AG09319 (cell line): ENCODE measurements at places on chromosomes 1 and 21.

GRCh38 chr1:106268070-106268469 lies 788.4 kb upstream of the PRMT6 start:
- no peak for DNase-seq

- DNase-seq = no peak
Observed at GRCh38 chr1:200128081-200128480, 100.6 kb downstream of the NR5A2 start.

GRCh38 chr1:247324923-247325322 lies 6.7 kb downstream of the ZNF496 start:
- no peak for DNase-seq

- DNase-seq = no peak
Observed at GRCh38 chr1:39187275-39188046, 17.0 kb upstream of the MACF1 start.

- no peak for DNase-seq
Observed at GRCh38 chr1:242454262-242455051, 70.0 kb downstream of the PLD5 start.

DNA sequence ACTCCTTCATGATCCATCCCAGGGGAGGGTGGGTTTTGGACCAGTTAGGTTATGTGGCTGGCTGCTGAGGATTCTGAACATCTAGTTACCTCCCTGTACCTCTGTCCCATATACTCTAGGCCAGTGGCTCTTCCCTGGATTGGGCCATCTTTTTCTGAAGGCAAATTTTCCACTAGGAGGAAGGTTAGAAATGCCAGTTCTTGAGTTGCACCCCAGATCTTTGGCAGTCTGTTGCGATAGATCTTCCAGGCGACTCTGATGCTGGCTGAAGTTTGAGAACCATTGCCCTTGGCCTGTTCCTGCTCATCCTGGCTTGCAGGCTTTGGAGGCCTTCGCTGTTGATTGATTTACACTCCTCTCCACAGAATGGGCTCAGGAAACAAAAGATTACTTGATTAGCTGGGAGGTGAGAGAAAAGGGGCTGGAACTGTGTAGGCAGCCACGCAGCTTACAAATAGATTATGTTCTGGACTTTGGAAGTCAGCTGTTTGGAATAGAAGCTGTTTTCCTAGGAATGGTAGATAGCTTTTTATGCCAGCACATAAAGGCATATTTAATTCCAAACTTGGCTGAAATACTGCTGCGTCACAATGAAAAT lies 110.1 kb downstream of the MRPS6 start:
- DNase-seq = no peak

GRCh38 chr21:14683063-14683462 lies 136.9 kb upstream of the SAMSN1 start:
- DNase-seq = no peak

DNA sequence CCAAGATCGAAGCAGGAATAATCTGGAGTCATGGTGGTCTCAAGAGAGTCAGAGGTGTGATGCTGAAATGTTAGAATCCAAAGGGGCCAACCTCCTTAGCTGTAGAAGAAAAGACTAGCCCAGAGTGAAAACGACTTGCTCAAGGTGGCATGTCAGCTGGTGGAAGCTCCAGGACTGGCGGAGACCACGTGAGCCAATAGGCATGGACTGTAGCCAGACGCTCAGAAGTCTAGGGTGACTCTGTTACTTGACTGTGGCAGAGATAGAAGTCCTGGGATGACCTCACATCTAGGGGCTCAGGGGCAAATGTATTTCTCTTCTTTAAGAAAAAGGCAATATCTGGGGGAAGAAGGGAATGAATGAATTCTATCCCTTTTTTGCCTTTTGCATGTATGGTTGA lies 267.4 kb downstream of the ATG4C start:
- no peak for DNase-seq

DNA sequence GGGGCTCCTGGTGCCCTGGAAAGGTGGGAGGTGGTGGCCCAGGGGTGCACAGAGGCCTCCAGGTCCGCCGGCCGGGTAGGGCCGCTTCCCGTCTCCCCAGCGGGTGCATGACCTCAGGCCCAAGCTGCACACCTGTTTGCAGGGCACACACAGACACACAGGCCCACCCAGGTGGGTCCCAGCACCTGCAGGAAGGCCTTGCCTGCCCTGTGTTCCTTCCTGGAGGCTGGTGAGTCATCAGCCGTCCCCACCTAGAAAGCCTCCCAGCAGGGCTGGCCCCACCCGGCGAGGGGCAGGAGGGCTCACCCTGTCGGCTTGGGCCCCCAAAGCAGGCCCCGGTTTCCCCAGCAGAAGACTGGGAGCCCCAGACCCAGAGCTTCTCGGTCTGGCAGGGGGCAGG lies 23.6 kb upstream of the TTLL10 start:
- DNase-seq = no peak

DNA sequence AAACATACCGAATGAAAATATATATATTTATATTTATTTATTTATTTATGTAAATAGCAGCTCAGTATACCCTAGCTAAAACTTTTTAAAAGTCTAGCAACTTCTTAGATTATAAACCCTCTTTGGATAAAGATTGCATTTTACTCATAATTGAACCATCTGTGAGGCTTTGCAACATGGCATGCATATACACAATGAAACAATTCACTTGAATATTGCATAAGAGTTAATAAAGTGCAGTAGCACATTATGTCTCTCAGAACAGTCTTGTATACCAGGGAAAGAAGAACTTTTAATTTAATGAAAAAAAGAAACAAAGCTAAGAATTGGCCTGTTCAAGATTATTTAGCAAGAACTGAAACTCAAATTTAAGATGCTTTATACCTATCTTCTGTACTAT lies 1363.9 kb upstream of the ADGRL2 start:
- DNase-seq = no peak

- DNase-seq = no peak
Observed at GRCh38 chr1:93014168-93014567, 52.9 kb upstream of the DIPK1A start.

- no peak for DNase-seq
Observed at GRCh38 chr1:209367061-209367772, 216.3 kb upstream of the CAMK1G start.

- no peak for DNase-seq
Observed at GRCh38 chr1:239493811-239494414, 107.5 kb downstream of the CHRM3 start.

DNA sequence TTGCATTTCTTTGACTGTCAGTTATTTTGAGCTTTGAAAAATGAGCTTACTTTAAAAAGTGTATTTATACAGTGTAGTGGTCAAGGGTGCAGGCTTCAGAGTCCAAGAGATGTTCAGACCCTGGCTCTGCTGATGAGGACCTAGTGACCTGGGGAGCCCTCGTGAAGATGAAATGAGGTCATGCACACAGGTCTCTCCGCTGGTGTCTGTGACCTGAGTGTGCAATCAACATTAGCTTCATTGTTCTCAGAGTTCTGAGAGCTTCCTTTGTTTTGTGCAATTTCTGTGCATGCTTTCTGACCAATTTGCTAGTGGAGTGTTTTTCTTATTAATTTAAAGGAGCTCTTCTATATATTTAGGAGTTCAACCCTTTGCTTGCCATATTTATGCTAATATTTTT lies 71.3 kb downstream of the RIPK4 start:
- no peak for DNase-seq

DNA sequence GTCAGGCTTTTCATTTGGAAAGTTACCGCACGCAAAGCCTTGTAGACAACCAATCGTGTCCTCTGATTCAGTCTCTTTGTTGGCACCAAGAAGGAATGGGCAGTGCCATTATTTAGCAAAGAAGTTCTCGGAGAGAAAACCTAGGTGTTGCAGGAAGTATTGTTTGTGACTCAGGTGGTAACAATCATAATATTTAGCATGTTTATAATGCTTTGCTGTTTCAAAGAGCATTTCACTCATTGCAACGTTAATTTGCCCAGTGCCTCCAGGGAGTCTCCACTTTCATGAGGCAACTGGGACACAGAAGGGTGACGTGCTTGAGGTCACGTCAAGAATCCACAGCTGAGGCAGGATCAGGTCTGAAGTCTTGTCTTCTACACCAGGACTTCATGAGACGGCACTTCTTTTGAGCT lies 31.4 kb downstream of the STPG1 start:
- no peak for DNase-seq

GRCh38 chr1:79128722-79129121 lies 122.2 kb upstream of the ADGRL4 start:
- DNase-seq = peak; percentile 43

DNA sequence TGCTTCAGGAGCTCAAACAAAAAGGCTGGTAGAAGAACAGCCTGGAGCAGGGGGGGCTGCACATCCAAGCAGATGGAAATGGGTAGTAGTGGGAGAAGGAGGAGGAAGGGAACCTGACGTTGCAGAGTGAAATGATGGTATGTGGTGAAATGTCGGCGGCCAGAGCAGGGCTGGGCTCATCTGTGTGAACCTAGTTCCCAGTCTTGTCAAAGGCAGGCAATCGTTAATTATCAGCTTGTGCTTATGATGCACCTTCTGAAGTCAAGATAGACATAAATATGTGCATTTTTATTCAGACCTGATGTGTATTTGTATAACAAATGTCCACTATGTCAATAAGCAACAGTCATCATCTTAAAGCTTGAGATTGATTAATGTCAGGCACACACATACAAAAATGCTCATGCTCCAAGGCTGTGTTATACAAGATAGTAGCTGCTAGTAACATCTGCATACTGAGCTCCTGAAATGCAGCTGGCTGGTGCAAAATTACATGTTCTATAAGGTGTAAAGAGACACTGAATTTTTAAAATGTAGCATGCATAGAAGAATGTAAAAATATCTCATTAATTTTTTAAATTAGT lies 10.6 kb upstream of the ATP6V1G3 start:
- DNase-seq = no peak

- DNase-seq = no peak
Observed at GRCh38 chr1:204802401-204803175, 68.1 kb upstream of the NFASC start.

GRCh38 chr1:7046891-7047290 lies 261.6 kb downstream of the CAMTA1 start:
- no peak for DNase-seq

DNA sequence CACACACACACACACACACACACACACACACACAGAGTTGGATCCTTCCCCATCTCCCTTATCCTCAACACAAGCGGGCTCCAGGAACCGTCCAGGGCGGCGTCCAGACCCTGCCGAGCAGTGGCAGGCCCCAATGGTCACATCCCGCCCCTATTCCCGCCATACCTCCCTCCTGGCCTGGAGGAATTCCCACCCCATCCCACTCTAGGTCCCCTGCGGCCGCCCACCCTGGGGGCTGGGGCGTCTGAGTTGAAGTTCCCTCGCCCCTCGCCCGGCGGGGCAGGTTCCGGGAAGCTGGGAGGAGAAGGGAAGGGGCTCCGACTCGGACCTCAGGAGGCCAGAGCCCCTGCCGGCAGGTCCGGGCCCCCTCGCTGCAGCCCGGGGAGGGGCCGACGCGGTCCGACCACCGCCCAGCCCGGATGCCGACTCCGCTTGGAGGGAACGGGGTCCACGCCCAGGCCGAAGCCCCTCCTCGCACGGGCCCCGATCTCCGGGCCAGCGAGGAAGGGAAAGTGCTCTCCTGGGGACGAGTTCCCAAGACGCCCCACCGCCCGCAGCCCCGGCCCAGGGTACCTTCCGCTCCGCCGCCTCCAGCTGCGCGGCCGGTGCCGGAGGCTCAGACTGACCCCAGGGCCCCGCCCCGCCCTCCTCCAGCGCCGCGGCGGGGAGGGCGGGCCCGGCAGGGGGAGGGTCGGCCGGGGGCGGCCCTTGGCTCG lies at the start of gene RHOC:
Gene RHOC, minus strand, starts transcription at position 623 of the 716 bp plus-strand sequence. CDS start 3,328 bp downstream, outside the sequence.
- peak; percentile 18 for DNase-seq

GRCh38 chr1:20850021-20850420 lies 62.9 kb upstream of the HP1BP3 start:
- DNase-seq = no peak

DNA sequence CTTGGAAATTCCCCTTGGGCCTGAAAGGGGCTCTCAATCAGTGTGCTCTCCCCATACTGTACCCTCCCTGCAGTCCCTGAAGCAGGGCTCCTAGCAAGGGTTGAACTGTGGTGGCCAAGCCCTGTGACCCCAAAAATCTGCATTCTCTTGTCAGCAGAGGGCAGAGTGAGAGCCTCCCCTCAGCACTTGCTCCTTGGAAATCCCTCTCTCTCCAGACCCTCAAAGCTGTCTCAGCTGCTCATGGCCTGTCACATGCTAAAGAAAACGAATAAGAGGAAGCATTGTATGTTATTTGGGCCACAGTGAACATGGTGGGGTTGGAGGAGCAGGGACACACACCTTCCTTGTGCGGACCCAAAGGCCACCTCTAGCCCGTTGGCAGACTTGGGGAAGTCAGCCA lies 47.2 kb upstream of the SYNC start:
- no peak for DNase-seq

GRCh38 chr1:26284597-26285347 lies 4.9 kb downstream of the SH3BGRL3 start:
- DNase-seq = peak; percentile 61

DNA sequence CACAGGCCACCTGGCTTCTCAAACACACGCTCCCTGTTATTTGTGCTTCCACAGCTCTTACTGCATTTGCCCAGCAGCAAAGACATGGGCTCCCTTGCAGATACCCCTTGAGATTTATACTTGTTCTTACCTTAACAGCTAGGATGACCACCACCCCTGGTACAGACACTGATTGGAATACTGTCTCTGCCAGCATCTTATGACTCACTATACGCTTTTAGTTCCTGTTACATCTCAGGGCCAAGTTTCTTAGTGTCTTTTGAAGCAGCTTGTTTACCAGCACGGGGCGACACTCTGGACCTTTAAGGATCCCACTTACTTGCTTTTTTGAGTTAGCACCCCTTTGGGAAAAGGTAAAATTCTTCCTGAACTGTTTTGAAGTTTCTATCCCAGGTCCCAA lies 874.8 kb downstream of the KCNT2 start:
- no peak for DNase-seq

DNA sequence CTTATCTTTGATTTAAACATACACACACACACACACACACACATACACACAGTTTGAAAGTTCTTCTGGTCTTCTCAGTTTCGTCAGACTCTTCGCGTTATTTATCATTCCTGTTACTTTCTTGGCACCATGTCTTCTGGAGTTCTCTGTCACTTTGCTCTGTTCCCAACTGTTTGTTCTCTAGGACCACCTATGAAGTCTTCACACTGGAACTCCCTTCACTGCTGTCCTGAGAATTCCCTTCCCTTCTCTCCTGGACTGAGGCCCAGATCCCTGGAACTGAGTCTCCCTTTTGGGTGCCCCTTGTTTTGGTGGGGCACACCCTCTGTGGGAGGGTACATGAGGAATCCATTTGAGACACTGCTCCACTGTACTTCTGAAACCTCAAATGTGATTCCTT lies 30.5 kb downstream of the ALG14 start:
- no peak for DNase-seq
